ENCODE measurements at places on chromosomes 3 and 15.

DNA sequence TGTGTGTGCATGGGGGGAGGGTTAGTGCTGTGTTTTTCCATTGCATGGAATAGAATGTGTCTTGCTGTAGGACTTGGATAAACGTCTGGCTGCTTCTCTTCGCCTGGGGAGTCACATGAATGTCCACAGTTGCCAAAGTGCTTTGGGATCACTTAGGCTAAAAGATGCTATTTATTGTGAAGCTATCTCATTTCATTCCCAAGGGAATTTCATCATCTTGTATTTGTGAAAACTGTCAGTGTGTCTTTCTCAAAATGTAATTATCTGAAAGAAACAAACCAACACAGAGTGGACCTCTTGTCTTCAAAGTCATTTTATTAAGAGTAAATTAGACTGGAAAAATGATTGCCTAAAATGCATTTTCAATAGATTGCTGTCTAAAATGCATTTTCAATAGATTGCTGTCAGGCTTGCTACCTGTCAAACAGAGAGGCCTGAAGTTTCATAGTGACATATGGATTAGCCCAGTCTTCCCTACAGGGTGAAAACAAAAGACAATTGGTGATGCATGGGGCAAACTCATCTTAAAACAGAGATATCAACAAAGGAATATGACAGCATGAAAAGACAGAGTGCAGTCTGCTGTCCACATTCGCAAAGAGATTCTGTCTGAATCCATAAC, 117.1 kb upstream of the GOLIM4 start:
- H3K36me3 ChIP-seq: no peaks in the 10 kb centered on the region
- no peak for DNase-seq
- H3K27me3 ChIP-seq: no peaks in the 10 kb centered on the region
- H3K4me3 ChIP-seq: no peak overlapping the region

DNA sequence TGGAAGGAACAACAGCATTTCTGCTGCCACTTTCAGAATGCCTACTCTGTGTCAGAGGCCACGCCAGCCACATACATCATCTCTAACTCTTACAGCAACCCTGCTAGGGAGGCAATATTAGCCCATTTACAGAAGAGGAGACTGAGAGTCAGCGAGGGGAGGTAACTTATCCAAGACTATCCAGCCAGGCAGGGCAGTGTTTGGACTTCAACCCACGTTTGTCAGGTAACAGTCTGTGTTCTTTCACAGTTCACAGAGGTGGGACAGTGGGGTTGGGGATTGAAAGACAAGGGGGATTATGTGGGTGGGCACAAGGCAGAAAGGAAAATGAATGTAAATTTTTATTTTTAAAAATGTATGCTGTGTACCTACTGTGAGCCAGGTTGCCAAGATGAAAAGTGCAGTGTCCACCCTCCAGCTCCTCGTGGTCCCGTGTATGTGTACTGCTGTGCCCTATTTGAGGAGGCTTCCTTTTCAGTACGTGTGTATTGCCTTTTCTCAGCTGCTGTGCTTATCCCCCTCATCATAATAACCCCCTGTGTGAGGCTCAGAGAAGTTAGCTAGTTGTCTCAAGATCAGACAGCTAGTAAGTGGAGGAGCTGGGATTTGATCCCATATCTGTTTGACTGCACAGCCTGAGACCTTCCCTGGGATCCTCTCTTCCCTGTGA, 16.5 kb upstream of the ATP2B2 start:
- no peak overlapping the region for H3K27ac ChIP-seq
- peak; percentile 21 for DNase-seq
- H3K36me3 ChIP-seq: no peaks in the 10 kb centered on the region
- no peaks in the 10 kb centered on the region for H3K27me3 ChIP-seq
- no peak overlapping the region for H3K4me3 ChIP-seq

DNA sequence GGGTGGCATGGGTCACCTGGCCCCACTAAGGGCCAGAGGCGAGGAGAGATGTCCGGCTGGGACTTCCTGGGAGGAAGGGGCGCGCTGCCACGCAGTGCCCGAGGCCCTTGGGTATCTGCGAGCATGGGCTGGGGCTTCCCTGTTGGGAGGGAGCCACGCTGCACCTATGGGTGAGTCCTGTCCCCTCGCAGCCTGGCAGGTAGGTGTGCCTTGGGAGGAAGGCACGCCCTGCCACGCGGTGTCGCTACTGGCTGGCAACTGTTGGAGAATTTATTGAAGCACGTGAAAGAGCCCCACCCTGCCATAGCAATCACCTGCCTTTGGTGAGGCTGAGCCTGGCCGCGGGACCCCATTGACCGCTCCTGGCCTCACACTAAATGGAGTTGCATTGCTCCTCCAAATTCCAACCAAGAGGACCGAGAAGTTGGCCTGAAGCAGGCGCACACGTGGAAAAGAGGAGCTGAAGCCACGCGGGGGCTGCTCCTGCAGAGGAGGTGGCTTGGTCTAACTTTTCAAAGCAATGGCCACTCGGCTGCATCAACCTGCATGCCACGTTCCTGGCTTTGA, 134.2 kb downstream of the TJP1 start:
- DNase-seq: peak; percentile 13
- H3K4me1 ChIP-seq: peaks cover 26% of the 10 kb centered on the region
- H3K36me3 ChIP-seq: no peaks in the 10 kb centered on the region
- no peak overlapping the region for H3K4me3 ChIP-seq

DNA sequence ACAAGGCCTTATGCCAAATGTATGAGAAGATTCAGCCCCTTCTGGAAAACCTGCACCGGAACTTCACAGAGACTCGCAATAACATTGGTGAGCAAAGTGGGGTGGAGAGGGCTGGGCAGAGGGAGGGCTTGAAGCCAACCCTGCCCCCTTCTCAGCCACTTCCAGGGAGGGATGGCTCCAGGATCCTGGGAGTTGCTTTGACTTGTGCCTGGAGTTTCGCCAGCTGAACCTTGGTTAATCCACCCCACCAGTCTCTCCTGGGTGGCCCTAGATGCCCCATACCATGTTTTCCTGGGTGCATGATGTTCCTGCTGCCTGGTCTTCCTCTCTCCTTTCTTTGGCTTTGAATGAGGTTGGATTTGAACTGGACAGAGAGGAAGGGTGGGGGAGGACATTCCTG, 10.8 kb downstream of the TBC1D21 start:
- H3K27me3 ChIP-seq: no peaks in the 10 kb centered on the region
- no peaks in the 10 kb centered on the region for H3K36me3 ChIP-seq
- no peak overlapping the region for H3K27ac ChIP-seq
- no peak for DNase-seq

GRCh38 chr15:85164841-85165466, 183.3 kb downstream of the PDE8A start:
- no peaks in the 10 kb centered on the region for H3K36me3 ChIP-seq
- H3K4me3 ChIP-seq: no peak overlapping the region
- DNase-seq: no peak
- no peaks in the 10 kb centered on the region for H3K27me3 ChIP-seq
- H3K4me1 ChIP-seq: no peaks in the 10 kb centered on the region
- no peak overlapping the region for H3K27ac ChIP-seq

- H3K27ac ChIP-seq: no peak overlapping the region
- H3K4me3 ChIP-seq: no peak overlapping the region
- no peaks in the 10 kb centered on the region for H3K36me3 ChIP-seq
- H3K4me1 ChIP-seq: peaks cover 6% of the 10 kb centered on the region
Measured at GRCh38 chr3:40719660-40720287, 195.0 kb downstream of the ZNF621 start.

- DNase-seq: no peak
- no peak overlapping the region for H3K27ac ChIP-seq
- no peak overlapping the region for H3K4me3 ChIP-seq
- no peaks in the 10 kb centered on the region for H3K36me3 ChIP-seq
- no peaks in the 10 kb centered on the region for H3K27me3 ChIP-seq
- no peaks in the 10 kb centered on the region for H3K4me1 ChIP-seq
Measured at GRCh38 chr3:46551615-46552014, 14.5 kb downstream of the LRRC2 start.

- DNase-seq: no peak
- no peak overlapping the region for H3K27ac ChIP-seq
Measured at GRCh38 chr3:46449755-46450552, 14.8 kb downstream of the LTF start.

DNA sequence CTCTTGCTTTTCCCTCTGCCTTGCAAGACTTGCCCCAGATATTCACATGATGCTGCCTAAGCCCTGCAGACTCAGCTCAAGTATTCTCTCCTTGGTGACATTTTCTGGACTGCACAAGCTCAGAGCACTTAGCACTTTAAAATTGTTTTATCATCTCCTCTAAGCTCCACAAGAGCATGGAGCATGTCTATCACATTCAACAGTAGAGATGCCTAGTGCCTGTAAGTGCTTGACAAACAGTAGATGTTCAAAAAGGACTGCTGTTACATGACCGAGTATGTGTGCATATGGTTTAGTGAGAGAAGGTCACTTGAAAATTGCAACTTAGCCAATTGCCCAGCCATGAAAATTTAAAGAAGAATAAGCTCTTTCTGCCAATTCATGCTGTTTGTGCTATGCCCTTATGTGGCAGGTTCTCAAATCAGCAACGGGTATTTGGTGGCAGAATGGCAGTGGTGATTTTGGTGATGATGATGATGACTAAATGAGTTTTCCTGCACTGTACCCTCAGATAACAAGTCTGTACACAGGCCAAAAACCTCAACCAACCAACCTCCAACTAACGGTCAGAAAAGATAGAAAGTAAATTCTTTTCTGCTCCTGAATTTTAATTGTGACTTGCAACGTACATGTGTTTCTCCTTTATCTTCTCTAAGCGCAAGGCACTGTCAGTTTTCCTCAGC, 647.2 kb upstream of the UBE2E2 start:
- H3K4me3 ChIP-seq: no peak overlapping the region
- DNase-seq: no peak
- H3K4me1 ChIP-seq: no peaks in the 10 kb centered on the region
- no peaks in the 10 kb centered on the region for H3K27me3 ChIP-seq

DNA sequence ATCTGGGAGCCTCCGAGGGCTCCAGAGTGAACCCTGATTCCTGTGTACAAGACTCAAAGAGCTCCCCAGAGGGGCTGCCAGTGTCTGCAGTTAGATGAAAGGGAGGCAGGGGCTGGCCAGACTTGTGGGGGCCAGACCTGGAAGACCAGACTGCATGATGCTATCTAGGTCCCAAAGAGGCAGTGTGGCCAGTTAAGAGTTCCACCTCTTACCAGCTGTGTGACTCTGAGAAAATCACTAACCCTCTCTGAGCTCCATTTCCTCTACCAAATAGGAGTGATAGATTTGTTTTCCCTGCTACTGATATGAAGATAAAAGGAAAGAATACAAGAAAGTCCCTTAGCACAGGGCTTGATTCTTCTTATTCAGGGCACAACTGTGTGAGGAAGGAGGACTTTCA, 29.0 kb downstream of the ACSBG1 start:
- peaks cover 5% of the 10 kb centered on the region for H3K4me1 ChIP-seq
- H3K36me3 ChIP-seq: no peaks in the 10 kb centered on the region
- H3K4me3 ChIP-seq: no peak overlapping the region
- no peaks in the 10 kb centered on the region for H3K27me3 ChIP-seq
- DNase-seq: no peak

DNA sequence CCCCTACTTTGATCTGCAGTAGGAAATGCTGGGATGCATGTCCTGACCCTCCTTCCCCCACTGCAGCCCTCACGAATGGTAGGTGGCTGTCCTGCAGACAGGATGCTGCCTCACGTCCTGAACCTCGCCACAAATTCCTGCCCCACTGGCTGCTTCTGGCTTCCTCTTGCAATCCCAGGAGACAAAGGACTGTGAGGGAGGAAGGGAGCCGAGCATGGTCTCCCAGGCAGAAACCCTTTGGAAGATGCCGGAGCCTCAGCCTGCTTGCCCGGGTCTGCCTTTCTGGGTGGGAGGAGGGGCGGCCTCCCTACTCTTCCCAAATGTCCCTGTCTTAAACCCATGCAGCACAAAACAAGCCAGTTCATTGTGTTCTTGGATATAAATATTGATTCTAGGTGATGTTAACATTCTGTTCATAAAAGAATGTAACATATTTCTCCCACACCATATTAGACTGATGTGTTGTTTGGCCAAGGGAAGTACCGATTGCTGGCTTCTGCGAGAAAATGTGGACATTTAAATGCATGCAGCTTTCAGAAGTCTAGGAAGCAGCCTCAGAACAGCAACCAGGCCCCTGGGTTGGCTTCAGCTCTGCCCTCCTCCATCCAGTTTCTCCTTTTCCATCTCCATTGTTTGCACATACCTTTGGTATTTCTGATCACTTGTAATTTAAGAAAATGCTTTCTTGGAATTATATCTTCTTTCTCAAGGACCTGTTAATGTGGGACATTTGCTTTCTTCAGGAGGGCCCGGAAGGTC, 75.3 kb downstream of the HMG20A start:
- H3K4me1 ChIP-seq: no peaks in the 10 kb centered on the region
- no peak overlapping the region for H3K4me3 ChIP-seq
- no peaks in the 10 kb centered on the region for H3K36me3 ChIP-seq
- peak overlapping the region; percentile 9 for H3K27ac ChIP-seq
- no peaks in the 10 kb centered on the region for H3K27me3 ChIP-seq
- no peak for DNase-seq

DNA sequence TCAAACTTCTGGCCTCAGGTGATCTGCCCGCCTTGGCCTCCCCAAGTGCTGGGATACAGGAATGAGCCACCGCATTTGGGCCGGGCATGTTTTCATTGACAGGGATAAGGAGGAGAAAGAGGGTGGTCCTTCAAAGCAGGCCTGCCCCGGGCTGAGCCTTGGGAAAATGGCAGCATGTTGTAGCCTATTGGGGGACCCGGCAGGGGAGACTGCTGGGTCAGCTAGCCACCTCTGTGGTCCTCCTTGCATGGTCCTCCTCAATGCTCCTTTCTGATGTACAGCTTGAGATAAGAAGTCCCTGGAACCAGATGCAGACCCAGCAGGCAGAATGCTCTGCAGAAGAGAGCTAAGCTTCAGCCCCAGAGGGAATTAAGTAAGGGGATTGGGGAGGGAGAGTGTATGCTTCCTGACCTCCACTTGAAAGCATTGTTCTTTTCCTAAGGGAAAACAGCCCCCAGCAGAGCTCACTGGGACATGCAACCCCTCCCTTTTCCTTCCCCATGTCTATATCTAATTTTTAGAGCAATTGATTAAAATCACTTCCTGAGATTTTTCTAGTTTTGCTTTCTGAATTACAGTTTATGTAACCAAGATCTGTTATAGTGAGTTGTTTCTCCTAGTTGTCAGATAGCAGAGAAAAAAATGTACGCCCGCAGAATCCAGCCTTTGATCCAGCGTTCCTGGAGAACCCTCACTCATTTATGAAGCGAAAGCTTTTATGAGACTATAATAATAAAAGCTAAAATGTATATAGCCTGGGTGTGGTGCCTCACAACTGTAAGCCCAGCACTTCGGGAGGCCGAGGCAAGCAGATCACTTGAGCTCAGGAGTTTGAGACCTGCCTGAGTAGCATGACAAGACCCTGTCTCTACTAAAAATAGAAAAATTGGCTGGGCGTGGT, 48.7 kb upstream of the VILL start:
- DNase-seq: no peak
- H3K4me3 ChIP-seq: no peak overlapping the region
- peaks cover 8% of the 10 kb centered on the region for H3K4me1 ChIP-seq
- H3K36me3 ChIP-seq: no peaks in the 10 kb centered on the region

Measured in liver (tissue), 10 donors.